ENCODE measurements at places on chromosomes 2 and 18.
A peak's percentile ranks its signal among the peaks of the same experiment; 100 is the strongest.

DNA sequence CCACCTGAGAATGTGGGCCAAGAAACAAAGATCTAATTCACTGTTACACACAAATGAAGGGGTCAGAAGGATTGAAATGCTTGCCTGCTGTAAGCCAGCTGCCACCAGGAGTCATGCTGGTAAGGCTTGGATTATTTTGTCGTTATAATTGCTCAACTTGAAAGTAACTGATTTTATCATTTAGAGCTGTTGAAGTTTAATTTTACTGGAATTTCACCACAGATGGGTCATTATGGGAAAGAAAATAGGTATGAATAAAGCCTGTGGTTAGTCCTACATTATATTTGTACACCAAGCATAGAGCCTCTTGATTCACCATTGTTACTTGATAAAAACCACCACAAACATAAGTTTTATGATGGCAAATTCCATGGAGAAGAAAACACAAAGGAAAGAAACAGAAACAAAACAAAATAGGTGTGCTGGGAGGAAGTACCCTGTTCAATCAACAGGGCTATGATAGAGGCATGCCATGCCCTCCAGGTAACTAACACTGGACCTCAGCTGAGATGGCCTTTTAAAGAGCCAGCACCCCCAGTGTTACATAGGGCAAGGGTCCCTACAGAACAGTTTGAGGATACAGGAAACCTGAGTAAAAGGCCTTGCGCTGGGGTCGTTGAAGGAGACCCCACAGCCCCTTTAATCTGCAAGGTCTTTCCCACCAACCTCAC, 3.0 kb downstream of the CLEC4F start:
- no peak for DNase-seq

DNA sequence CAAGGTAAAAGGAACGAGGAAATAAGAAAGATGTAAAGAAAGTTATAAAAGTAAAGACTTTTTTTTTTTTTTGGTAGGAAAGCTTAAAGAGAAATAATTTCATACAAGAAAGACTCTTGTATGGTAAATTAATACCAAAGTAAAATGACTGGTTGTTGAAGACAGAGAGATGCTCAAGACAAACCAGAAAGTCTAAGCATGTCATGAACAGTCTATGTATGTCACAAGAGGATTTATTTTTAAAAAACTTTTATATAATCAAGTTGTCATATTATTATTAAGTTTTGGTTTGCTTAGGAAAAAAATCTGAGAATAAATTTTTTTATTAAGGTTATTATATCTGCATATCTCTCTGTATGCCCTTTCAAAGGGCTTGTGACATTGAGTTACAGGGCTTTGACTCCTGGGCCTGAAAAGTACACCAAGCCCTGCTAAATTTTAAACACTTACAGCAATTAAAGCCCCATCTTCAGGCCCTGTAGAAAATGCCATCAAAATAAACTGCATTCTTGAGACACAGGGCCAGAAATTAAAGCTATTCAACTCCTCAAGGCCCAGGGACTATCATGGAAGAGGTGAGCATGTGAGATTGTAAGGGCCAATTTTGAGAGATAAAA, 10.9 kb upstream of the SGPP2 start:
- DNase-seq, result no peak

DNA sequence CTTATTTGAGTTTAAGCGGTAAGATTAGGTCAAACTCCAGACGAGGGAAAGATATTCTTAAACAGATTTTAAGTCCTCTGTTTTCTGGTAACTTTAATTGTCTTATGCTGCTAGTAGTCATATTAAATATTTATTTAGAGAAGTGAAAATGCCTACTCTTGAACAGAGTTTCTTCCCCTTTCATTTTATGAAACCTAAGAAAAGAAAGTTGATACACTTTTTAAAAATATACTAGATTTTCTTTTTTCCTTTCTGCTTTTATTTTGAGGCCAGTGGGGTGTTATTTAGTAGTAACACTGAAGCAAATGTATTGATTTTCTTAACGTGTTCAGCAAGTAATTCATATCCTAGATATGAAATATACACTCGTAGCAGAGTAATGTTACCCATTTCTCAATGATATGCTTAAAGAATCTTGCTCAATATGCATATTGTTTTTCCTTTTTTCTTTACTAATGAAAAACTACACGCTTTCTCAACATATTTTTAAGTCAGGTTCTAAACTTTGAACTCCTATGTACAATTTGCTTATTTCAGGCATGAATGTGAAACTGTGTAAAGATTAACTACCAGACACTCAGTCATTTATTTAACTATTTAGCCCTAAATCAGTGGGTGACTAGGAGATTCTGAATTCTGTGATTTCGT, 691 bp downstream of the KYNU start:
- DNase-seq, result no peak

DNA sequence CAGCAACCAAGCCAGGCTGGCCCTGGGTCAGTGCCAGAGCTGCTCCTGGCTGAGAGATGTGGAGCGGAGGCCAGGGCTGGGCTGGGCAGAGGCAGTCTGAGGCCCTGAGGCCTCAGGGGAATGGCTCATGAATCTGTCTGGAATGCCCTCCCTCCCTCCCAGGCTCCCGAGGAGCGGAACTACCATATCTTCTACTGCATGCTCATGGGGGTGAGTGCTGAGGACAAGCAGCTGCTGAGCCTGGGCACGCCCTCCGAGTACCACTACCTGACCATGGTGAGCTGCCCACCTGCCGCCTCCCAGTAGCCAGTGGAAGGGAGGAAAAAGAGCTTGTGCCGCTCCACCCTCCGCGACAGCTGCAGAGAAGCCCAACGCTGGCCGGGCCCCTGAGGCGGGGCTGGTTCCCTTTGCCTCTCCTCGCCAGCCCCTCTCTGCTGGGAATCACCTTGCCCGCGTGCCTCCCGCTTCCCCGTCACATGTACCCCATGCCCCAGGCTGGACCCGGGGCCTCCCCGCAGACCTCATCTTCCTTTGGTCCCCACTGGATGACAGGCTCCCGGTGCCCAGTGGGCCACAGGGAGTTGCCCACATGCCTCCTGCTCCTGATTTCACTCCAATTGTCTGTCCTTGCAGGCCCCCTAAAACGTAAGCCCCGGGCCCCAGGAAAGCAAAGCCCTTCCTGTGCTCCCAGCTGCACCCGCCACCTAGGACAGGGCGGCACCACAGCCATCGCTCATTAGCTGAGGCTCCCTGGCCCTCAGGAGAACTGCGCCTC, 41.1 kb downstream of the MYO7B start:
- peak; percentile 91 for DNase-seq

All from Right ventricle myocardium superior (tissue), 1 donor.